ENCODE measurements at places on chromosomes 6 and 20. TPM values are rescaled to one million over a fixed set of nuclear protein-coding genes. Genes with fewer than 3 reads are reported as not detected.

Gene SNPH
- 2.7 TPM for total RNA-seq

Gene COL19A1
- 1.1 TPM for total RNA-seq

Gene METTL24
- not detected for total RNA-seq

Gene FAM83C
- total RNA-seq, result not detected

Gene RALGAPB
- total RNA-seq, result 18.6 TPM

Gene RNF182
- not detected for total RNA-seq

Gene ANKRD6
- total RNA-seq, result 9.0 TPM

Gene SPTLC3
- total RNA-seq, result 0.38 TPM

Gene MYL9
- 86.6 TPM for total RNA-seq

Gene TGM2
- total RNA-seq, result 235 TPM

GRCh38 chr6:38143191-38144150 lies 323.9 kb downstream of the ZFAND3 start:
- DNase-seq, result no peak

- no peak for DNase-seq
These were observed 6.2 kb downstream of the STX16 start for GRCh38 chr20:58657262-58657661.

DNA sequence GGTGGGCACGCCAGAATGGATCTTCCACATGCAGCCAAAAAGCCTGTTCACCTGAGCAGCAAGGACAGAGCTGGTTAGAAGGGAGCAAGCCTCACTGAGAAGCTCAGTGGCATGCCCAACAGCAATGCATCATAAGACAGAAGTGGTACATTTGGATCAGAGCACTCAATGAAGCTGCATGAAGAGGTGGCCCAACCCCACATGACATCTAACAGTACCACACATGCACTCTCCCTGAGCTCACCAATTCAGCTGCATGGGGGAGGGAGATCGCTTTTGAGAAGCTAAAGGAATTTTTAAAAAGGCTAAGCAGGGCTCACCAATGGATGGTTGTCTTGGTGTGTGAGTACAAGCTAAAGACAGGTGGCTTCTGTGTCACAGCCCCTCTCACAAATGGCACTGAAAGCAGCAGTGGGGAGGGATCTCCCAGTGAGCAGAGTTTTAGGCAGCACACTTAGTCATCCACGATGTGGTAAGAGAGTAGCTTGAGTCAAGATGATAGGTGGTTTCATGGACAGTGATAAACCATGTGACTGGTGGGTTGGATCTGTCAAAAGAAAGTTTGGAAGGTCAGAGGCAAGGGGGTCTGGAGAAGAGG lies 166.6 kb upstream of the TAB2 start:
- no peak for DNase-seq

DNA sequence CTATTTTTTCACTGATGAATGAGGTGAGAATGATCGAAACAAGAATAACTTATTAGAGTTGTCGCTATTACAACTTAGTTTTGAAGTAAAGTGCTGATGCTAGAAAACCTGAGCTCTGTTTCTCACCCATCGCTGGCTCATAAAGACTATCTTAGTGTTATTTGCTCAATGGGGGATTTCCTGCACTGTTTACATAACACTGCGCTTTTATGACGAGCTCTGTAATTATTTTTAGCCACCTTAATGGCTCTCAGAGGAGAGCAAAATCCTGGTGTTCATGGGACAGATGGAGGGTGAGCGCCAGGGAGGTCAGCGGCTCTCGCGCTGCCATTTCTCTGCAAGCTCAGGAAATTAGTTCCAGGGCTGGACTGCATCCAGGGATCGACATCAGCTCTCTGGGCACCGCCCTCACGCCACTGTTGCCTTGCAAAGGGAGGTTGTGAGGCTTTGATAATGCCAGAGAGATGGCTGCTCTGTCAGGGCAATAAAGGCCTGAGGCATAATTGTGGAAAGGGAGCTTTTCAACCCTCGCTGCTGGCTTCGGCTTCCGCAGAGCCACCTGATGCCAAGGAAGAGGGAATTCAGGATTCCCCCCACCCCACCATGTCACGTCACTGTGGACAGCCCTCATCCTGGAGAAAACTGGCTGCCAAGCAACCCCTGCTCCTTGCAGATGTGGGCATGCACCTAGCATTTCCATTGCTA lies 72.0 kb downstream of the DACT2 start:
- no peak for DNase-seq

GRCh38 chr6:79913369-79913768 lies 34.0 kb downstream of the ELOVL4 start:
- DNase-seq, result no peak

- DNase-seq, result no peak
These were observed 16.2 kb upstream of the CLDN20 start for GRCh38 chr6:155247618-155248007.

DNA sequence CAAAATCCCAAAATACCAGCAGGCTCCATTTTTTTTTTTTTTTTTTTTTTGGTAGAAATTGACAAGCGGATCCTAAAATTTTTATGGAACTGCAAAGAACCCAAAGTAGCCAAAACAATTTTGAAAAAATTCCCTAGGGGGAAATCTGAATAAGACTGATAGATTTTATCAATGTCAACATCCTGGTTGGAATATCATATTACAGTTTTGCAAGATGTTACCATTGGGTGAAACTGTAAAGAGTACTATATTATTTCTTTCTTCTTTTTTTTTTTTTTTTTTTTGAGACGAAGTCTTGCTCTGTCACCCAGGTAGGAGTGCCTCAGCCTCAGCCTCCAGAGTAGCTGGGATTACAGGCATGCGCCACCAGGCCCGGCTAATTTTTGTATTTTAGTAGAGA lies 29.4 kb upstream of the BEND3 start:
- DNase-seq, result no peak

DNA sequence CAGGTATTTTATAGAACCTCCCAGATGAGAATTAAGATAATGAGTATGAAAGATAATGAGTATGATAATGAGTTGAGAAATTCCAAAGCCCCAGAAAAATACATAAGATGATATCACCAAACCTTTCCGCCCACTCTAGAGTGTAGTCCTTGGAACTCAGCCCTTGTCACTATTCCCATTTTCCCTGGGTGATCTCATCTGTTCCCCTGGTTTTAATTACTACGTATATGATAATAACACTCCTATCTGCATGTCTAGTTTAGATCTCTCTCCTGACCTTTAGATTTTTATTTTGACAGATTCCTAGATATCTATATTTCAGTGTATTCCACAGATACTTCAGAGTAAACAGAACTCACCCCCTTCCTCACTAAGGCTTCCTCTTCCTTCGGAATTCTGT lies 51.0 kb upstream of the ASIP start:
- DNase-seq, result no peak

DNA sequence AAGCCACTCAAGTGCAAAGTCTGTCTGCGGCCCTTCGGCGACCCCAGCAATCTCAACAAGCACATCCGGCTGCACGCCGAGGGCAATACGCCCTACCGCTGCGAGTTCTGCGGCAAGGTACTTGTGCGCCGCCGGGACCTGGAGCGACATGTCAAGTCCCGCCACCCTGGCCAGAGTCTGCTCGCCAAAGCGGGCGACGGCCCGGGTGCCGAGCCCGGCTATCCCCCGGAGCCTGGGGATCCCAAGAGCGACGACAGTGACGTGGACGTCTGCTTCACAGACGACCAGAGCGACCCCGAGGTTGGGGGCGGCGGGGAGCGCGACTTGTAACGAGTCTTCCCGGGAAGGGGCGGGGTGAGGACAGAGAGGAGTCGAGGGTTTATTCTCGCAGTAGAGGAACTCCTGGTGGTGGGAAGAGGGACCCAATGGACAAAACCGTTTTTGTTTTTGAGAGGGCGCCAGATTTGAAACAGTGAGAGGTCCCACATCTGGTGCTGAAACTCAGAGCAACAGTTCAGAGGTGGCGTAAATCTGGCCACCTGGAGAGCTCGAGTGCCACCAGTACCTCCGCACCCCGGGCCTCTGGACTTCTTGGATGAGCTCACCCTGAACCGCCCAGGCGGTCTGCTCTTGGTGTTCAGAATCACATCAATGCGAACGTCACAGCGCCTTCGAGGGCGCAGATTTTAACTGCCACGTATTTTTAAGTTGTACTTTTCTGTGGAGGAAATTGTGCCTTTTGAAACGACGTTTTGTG lies 8.0 kb downstream of the PRDM13 start:
- DNase-seq, result no peak

DNA sequence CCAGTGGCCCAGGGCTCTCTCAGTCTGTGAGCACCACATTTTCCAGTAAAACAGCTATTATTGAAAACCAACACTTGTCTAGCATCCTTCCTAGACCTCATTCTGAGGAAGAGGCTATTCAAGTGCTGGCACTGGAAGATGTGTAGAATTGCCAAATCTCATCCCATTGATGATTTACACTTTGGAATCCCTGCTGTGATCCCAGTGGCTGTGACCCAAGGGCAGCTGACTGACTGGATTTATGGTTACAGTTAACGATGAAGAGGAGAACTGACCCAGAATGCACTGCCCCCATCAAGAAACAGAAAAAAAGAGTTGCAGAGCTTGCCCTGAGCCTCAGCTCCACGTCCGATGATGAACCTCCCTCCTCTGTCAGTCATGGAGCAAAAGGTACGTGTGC lies 2.4 kb downstream of the CMTR1 start:
- DNase-seq, result no peak

GRCh38 chr6:156814036-156814581 lies 36.9 kb downstream of the ARID1B start:
- no peak for DNase-seq

DNA sequence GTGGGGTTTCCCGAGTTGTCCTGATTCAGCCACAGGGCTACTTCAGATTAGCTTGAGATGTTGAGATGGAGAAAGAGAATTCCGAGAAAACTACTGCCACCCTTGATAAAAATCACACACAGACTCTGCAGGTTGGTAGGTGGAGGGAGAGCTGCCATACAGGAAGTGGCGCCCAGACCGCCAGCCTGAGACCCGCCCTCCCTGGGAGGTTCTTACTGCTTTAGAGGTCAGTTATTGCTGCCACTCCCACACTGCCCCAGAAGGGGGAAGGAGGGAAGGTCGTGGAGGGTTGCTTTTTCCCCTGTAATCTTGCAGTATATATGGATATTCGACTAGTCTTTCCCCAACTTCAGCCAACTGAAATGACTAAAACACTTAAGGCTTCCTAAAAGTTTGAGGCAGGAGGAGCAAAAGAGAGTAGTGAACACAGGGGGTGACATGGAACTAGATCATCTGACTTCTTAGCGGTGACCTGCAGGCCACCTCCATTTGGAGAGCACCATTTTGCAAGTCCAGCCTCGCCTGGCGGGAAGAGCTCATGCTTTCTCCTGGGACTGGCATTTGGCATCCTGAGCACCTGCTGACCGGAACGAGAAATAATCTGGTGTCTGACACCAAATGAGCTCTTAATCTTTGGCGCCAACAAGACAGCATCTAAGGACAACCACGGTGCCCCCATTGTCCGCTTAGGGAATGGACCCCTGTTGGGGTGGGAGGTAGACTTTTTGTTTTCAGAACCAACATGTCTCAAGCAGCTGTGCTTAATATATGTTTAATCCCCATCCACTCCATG lies 35.7 kb upstream of the SLC22A1 start:
- DNase-seq, result no peak

- DNase-seq, result no peak
These were observed 50.8 kb upstream of the TAGAP start for GRCh38 chr6:159095616-159096015.

- DNase-seq, result no peak
These were observed 91.1 kb downstream of the MRPL14 start for GRCh38 chr6:44036196-44036595.

GRCh38 chr6:1317302-1317815 lies 5.5 kb downstream of the FOXQ1 start:
- no peak for DNase-seq

GRCh38 chr6:13346245-13346644 lies 17.9 kb upstream of the TBC1D7 start:
- DNase-seq, result no peak

GRCh38 chr20:17210983-17211382 lies 15.9 kb upstream of the PCSK2 start:
- no peak for DNase-seq

GRCh38 chr20:8128291-8129060 lies 3.6 kb upstream of the PLCB1 start:
- no peak for DNase-seq

- DNase-seq, result no peak
These were observed 96.7 kb downstream of the EDN1 start for GRCh38 chr6:12386816-12387215.

- DNase-seq, result no peak
These were observed 150.4 kb upstream of the CCN2 start for GRCh38 chr6:132101535-132101934.

DNA sequence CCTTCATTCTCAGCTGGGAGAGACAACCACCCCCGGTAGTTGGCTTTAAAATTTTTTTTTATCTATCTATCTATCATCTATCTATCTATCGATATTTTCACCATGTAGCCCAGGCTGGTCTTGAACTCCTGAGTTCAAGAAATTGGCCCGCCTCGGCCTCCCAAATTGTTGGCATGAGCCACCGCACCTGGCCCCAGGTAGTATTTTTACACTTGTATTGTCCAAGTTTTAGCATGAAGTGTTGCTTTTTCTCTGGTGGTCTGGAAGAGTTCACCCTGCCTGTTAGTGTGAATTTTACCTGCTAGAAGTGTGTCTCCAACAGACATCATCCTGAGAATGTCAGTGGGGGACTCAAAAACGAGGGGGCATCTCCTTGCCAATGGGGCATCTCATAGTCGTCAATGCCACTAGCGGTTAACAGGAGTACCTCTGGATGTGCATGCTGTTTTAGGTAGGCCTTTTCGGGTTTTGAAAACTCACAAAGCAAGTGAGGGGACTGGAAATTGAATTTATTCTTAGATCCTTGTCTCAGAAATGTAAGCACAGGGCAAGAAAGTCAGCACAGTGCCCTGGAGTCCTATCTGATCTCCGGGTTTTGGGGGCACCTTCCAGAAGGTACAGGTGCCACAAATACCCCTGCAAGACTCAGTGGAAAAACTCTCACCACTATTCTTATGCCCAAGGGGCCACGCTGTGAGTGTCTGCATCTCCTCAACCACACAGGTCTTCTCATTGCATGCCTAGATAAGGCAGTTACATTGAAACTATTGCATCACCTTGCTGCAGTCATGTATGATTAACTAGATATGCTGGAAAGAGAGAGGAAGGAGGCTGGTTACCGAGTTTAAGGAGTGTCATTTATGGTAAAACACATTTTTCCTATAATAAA lies 37.1 kb downstream of the TNFAIP3 start:
- no peak for DNase-seq
